SIG-M5 (cell line): ENCODE measurements at places on chromosomes 2 and 18.

GRCh38 chr2:27485496-27485895 is 4.0 kb downstream of the IFT172 start:
- no peak for DNase-seq

- no peak for DNase-seq
Measured at GRCh38 chr2:10477443-10478297, 29.5 kb upstream of the ODC1 start.

- DNase-seq = no peak
Measured at GRCh38 chr2:95215018-95215612, 7.8 kb downstream of the ZNF892 start.

GRCh38 chr2:111946294-111947114 is 48.1 kb downstream of the MERTK start:
- DNase-seq = no peak

DNA sequence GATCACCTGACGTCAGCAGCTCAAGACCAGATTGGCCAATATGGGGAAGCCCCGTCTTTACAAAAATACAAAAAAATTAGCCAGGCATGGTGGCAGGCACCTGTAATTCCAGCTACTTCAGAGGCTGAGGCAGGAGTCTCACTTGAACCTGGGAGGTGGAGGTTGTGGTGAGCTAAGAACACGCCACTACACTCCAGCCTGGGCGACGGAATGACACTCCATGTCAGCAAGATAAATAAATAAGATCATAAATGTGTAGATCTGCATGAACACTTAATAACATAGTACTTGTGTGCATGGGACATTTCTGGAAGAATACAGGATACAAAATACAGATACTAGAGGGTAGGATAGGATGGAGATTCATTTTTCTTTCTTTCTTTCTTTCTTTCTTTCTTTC is 9.1 kb downstream of the EHD3 start:
- DNase-seq = no peak

DNA sequence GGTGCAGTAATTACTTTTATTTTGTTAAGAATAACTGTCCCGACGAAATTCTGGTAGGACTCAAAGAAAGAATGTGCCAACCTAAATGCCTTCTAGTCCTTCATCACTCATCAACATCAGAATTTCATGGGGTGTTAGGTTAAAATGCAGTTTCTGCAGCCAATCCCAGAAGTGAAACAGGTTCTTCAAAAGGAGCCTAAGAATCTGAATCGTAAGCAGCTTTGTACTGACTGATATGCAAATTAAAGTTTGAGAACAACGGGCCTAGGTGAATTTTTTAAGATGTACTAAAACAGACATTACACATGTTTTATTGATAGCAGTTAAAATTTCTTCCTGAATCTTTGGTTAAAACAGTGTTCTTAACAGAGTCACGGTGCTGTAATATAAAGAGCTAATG is 140.3 kb upstream of the ZC3H15 start:
- DNase-seq = no peak

DNA sequence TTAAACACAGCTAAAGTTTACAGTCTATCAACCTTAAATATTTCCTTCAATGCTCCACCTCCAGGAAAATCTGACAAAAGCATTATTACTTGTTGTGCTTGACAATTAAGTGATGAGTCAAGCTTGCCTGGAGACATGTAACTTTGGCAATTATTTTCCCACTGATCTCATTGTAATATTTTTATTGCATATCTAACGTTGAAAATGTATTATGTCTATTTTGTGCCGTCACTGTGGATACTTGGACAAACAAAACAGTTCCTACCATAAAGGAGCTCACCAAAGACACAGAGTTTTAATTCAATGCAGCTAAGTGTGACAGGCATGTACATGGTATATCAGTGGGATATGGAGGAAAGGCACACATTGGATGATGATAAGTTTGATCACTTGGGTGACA is 24.7 kb downstream of the RNF103 start:
- DNase-seq = no peak
